ENCODE measurements at places on chromosomes 5 and 9. TPM values are rescaled to one million over a fixed set of nuclear protein-coding genes. Genes with fewer than 3 reads are reported as not detected.

Gene TDRD7
- total RNA-seq = 10.6 TPM

Gene NOXA1
- 3.7 TPM for total RNA-seq

Gene PKD2L2
- total RNA-seq = not detected

Gene NR3C1
- 52.6 TPM for total RNA-seq

Gene PCDHGB1
- total RNA-seq = 2.0 TPM

Gene MAMDC2
- total RNA-seq = 1.5 TPM

Gene SEC61B
- total RNA-seq = 90.4 TPM

Gene RPL35
- 758 TPM for total RNA-seq

Gene GRM6
- not detected for total RNA-seq

Gene SLC25A2
- total RNA-seq = 0.28 TPM

Gene ASS1
- total RNA-seq = 26.2 TPM

Gene MCIDAS
- total RNA-seq = 2.9 TPM

Gene TTC33
- total RNA-seq = 12.6 TPM

Gene ADAMTS16
- total RNA-seq = 0.54 TPM

Gene CYSRT1
- 0.67 TPM for total RNA-seq

Gene STK32A
- not detected for total RNA-seq

Gene TMEM174
- not detected for total RNA-seq

Gene IFNA2
- total RNA-seq = not detected

Gene RASEF
- total RNA-seq = 2.9 TPM

Gene IL33
- not detected for total RNA-seq

Gene ARID3C
- 0.33 TPM for total RNA-seq

Gene RLN2
- not detected for total RNA-seq

Gene RETREG1
- total RNA-seq = 0.74 TPM

Gene IRGM
- total RNA-seq = 0.18 TPM

Gene TAF11L11
- not detected for total RNA-seq

Gene CNTFR
- 2.7 TPM for total RNA-seq
